ENCODE measurements at places on chromosomes 16 and 17.

DNA sequence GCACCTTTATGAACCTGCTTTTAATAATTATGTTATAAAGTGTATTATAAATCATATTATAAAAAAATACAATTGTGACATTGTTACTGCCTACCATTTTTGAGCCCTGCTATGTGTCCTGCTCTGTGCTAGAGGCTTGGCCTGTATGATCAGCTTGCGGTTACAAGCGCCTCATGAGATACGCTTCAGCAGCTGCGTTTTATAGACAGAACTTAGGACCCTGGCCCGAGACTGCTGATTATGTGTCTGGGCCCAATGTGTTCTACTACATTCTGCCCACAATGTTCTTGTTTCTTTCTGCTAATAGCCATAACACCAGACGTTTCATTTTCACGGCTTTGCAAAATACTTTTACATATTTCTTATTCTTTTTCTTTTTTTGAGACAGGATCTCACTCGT lies 395.8 kb downstream of the SLC39A11 start:
- no peak for DNase-seq

GRCh38 chr16:66381585-66382170 lies 15.2 kb downstream of the CDH5 start:
- DNase-seq: no peak

- DNase-seq: no peak
Measured at GRCh38 chr16:57477531-57478202, 8.6 kb downstream of the DOK4 start.

DNA sequence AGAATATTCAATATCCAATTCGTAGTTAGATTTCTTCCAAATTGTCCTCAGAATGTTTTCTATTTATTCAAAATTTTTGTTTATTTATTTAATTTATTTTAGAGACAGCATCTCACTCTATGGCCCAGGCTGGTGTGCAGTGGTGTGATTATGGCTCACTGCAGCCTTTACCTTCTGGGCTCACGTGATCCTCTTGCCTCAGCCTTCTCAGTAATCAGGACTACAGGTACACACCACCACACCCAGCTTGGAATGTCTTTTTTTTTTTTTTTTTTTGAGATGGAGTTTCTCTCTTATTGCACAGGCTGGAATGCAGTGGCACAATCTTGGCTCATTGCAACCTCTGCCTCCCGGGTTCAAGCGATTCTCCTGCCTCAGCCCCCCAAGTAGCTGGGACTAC lies 3.5 kb upstream of the DRG2 start:
- DNase-seq: no peak

DNA sequence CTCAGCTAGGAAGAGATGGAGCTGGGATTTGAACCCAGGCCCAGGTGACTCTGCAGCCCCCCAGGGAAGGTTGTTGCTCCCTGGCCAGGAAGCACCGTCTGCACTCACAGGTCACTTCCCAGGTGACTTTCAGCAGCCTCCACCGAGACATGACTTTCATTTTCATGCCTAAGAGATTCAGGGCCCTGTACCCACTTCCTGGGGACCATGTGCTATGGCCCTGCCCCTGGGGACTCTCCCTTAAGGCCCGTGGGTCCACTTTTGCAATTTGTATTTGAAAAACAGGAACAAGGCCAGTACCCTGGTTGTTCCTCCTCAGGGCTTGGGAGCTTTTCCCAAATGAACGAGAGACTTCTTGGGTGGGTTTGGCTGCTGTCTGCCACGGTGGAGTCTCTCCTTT lies 191.0 kb downstream of the IRF8 start:
- no peak for DNase-seq

- no peak for DNase-seq
Measured at GRCh38 chr17:5248821-5249479, 14.3 kb upstream of the SCIMP start.

- no peak for DNase-seq
Measured at GRCh38 chr17:80842456-80843013, 149.1 kb upstream of the CHMP6 start.

- no peak for DNase-seq
Measured at GRCh38 chr16:1208239-1208830, 16.7 kb downstream of the TPSG1 start.

DNA sequence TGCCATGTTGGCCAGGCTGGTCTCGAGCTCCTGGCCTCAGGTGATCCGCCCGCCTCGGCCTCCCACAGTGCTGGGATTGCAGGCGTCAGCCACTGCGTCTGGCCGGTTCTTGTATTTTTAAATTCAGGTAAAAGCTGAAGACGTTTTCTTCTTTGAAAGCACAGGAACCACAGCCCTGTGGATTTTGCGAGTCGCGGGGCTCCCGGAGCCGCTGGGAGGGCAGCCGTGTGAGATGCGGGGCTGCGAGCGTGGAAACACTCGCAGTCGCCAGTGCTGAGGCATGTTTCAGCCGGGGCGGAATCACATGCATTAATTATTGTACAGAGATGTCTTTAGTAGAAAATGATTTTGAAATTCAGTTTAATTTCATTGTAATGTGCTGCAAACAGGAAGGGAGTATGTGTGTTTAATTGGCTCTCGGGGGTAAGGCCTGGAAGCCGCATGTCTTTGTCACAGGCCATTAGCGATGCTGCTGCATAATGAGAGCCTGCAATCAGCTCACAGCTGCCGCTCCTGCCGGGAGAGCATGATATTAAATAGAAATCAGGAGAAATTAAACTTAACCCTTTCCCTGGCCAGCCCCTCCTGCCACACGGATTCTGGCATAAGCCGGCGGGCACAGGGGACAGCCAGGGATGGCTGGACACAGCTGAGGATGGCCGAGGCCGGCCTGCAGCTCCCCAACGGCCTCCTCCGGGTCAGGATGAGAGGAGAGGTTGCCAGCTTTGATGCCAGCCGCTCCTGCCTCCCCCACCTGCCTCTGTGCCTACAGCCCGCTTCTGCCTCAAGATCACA lies 35.4 kb upstream of the CDH15 start:
- DNase-seq: no peak

DNA sequence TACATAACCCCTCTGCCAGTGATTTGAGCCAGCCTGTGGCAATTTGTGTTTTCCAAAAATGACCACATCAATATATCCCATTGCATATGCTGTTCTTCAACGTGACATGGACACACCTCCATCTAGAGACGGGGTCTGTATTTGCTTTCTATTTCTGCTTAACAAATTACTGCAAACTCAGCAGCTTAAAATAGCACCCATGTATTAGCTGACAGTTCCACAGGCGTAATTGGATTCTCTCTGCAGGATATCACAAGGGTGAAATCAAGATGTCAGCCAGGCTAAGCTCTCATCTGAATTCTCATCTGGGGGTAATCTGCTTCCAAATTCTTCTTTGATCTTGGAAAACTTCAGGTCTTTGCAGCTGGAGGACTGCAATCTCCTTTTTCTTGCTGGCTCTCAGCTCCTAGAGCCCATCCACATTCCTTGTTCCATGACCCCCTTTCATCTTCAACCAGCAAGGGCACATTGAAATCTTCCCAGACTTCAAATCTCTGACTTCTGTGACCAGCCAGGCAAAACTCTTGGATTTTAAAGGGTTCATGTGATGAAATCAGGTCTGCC lies 8.2 kb downstream of the KRT9 start:
- no peak for DNase-seq

DNA sequence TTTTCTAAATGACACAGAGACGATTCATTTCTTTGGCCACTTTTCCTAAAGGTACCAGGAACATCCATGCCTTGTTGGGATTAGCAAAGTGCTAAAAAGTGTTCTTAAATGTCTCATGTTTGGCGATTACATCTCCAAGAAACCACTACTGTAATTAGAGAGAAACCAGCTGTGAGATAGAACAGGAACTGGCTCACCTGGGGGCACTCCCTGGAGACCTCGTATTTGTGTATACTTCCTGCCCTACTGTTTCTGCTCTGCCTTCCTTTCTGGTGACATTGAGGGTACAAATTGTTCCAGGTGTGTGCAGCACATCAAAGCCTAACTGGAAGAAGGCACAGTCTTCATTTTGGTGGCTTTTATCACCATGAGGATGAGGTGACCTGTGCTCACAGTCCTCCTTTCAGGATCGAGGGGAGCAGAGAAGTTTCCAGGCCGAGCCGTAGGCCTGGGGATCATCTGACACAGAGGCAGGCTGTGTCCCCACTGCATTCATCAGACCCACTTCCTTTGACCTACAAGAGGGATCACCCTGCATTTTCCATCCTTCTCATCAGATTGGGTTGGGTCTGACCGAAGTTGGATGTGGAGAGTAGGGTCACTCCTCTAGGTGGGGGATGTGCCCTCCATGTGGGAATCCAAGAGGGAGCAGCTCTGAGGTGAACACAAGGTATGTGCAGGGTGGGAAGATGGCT lies 23.7 kb downstream of the CCL4 start:
- DNase-seq: no peak

DNA sequence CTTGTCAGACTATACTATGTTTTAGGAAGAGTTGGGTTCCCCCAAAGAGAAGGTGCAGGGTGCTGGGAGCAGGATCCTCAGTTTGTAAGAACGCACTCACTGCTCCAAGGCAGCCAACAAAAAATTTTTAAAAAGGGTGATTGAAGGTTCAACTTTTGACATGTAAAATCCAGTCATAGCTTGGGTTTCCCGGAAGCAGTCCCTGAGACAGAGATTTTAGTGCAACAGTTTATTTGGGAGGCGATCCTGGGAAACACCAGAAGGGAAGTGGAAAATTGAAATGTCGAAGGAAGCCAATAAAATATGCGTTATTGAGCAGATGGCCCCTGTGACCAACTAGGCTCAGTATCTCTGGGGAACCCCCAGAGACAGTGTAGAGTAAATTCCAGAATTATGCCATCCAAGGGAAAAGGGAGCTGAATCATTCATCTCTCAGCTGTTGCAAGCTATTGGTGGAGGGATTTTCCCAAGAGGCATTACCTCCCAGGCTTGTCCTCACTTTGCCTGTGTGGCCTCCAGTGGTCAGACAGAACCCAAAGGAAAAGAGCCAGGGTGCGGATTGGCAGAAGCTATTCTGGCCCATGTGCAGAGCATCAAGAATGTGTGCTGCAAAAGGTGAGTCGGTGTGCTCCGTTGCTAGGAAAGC lies 72.9 kb downstream of the HS3ST3B1 start:
- DNase-seq: no peak

GRCh38 chr17:7041607-7042500 lies 2.0 kb downstream of the SLC16A11 start:
- DNase-seq: no peak

DNA sequence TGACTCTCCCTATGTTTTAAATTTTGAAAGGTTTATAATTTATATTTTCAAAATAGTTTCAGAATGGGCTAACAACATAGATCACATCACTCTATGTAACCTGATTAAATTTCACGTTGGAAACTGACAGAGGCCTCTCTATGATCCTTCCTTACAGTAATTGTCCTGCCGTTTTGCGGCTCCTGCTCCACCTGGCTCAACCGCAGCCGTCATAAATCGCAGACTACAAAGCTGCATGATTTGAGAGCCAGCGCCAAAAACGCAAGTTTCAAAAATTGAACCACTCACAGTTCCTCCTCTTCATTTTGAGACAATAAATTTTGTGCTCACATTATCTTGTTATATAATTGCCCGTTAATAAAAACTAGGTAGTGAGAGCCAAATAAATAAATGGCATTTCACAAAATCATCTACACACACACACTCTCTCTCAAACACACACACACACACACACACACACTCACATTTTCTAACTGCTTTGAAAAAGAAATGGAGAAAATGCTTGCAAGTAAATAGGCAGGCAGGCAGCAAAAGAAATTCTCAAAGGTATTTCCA lies 263.1 kb upstream of the PSMD7 start:
- DNase-seq: no peak

DNA sequence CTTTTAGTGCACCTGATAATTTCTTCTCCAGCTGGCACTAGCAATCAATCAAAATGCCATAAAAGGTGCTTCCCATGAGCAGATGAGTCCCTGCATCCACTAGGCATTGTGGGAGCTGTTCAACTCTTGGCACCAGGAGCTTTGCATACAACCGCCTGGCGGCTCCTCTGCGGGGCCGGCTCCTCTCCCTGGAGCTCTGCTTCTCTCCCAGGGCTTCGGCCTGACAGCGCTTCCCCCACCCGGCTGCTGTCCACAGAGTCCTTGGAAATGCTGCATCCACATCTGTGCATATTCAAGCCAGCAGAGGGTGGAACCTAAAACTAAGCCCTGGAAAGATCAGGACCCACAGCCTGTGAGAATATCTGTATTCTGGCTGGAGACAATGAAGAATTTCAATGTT lies 62.9 kb downstream of the LMF1 start:
- no peak for DNase-seq

DNA sequence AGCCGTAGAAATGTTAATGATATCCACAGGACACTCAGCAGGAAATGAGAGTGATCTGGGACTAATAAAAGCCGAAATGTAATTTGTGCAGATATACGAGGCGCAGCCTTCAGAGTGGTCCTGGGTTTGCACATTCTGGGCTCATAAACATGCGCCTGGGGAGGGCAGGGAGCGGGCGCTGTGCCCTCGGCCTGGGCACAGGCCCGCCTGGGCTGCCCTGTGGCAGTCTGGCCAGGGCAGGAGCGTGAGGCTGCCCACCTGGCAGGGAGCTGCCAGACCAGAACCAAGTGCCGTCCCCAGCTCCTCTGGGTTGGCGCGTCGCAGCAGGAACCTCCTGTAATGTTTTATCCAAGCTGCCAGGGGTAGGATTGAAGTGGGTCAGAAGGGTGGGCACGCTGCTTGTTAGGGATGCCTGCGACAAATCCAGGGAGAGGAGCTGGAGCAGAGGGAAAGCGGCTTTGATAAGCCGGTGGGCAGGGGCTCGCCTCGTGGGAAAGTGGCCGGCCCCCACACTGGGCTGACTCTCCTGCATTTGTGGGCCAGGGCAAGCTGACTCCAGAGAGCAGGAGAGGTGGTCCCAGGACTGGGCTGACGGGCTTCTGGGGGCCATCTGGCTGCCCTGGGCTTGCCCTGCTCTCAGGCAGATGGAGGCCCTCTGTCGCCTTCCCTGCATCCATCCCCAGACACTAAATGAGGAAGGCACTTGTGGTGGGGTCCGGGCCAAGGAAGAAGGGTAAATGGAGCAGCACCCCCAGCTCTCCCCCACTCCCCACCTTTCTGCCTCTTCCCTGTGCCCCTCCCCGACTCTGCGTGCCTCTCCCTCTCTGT lies 45.9 kb downstream of the SREBF1 start:
- no peak for DNase-seq

GRCh38 chr17:57570724-57571344 lies 174.3 kb downstream of the CCDC182 start:
- no peak for DNase-seq

DNA sequence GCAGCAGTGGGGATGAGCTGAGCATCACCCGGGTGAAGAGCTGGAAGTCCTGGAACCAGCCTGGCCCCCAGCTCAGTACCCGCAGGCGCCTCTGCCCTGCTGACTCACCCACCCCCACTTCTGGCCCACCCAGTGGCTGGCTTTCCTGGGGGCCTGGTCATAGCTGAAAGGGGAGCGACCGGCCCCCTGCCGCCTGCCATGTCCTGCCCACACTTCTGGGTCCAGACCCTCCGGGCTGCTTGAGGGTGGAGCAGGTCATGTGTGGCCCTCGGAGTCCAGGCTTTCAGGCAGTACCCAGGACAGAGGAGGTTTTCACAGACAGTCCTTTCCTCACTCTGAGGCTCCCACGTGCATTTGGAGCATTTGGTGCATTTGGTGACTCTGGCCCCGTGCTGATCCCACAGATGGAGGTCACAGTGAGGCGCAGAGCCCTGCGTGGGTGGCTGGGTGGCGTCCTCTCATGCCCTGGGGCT lies 7.1 kb upstream of the PIEZO1 start:
- DNase-seq: no peak
